NCI-H187 treated with DMSO at 0.1 percent for 48 hours (cell line): ENCODE measurements at places on chromosomes 7 and 10.

DNA sequence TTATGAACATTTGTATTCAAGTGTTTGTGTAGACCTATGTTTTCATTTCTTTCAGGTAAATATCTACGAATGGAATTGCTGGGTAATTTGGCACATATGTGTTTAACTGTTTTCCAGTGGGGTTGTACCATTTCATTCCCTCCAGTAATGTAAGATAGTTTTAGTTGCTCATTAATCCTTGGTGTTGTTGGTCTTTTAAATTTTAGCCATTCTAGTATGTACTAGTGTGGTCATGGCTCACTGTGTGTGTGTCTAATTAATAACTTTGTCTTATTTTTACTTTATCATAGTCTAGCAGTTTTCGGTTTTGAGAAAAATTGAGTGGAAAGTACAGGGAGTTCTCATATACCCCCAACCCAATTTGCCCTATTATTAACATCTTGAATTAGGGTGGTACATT, 278.8 kb downstream of the CAMK1D start:
- DNase-seq = no peak

- DNase-seq = no peak
Measured at GRCh38 chr10:112738606-112739591, 211.1 kb upstream of the TCF7L2 start.

GRCh38 chr10:74925708-74926107, 99.3 kb downstream of the KAT6B start:
- DNase-seq = no peak

GRCh38 chr7:4951903-4952636, 6.9 kb downstream of the MMD2 start:
- DNase-seq = no peak

- DNase-seq = no peak
Measured at GRCh38 chr10:5694573-5694972, 9.9 kb downstream of the TASOR2 start.

DNA sequence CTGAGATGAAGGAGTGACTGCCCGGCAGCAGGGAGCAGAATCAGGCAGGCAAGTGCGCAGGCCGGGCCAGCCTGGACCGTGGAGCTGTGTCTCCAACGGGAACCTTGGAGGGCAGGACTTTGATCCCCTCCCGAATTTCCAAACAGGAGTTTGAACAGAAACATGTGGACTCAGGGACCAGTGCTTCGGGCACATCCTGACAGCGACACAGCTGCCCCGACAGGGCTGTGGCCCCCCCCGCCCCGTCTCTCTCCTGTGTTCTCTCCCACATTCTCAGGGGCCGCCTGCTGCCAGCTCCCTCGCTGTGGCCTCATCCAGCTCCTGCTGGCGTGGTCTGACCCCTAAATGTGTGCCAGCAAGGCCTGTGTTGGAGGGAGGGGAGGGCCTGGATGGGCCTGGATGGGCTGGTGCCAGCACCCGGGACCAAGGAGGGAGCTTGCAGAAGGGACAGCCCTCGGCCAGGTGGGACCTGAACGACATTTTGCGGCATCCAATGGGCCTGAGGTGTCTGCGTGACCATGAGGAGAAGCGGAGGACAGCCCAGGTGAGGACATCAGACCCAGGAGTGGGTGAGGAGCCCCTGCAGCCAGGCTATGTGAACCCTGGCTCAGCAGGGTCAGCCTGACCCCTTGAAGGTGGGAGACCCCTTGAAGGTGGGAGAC, 222.9 kb downstream of the DNAJB6 start:
- DNase-seq = no peak

DNA sequence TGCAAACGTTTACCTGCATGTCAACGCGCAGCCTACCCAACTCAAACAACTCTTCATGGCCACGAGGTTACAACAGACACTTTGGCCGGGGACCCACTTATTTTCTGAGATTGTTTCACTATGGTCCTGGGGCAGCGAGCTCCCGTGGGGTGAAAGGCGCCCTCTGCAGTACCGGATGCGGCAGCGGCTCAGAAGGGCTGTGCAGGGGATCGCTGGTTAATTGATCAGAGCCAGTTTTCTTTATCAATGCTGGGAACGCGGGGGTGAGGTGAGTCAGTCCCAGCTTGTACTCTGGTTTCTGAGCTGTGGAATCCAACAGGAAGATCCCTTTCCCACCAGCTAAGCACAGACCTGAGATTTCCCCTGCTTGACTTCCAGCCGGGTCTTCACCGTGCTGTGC, 366.5 kb upstream of the KLF6 start:
- no peak for DNase-seq

DNA sequence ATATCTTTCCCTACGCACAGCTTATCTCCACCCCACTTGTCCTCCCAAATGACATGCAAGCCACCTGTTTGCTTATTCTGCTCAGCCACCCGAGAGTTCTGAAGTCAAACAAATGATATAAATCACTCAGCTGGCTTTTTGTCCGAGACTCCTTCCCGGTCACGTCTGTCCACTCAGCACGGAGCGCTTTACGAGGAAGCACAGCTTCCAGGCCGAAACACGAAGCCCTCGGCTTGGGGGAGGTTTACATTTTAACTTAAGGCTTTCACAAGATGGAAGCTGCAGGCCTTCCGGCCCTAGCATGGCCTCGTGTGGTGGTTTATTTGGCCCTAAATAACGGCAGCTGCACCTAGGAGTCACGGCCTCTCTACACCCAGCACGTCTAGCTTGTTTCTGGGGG, 60.1 kb upstream of the GNA12 start:
- no peak for DNase-seq

DNA sequence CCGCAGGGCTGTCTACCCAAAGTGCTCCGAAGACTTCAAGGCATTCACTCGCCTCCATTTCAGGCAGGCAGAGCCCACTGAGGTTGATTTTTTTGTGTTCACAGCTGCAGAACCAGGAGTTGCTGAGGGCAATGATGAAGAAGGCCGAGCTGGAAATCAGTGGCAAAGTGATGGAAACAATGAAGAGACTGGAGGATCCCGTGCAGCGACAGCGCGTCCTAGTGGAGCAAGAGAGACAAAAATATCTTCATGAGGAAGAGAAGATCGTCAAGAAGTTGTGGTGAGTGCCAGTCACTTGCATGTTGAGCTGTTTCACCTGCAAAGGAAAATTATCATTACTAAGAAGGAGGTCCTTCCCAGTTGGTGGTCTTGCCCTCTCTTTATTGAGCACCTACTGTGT, 210.5 kb downstream of the ARHGAP21 start:
- DNase-seq = no peak

GRCh38 chr10:533186-533585, 156.3 kb downstream of the DIP2C start:
- no peak for DNase-seq

- no peak for DNase-seq
Measured at GRCh38 chr10:104183682-104184081, 48.5 kb downstream of the CFAP43 start.

DNA sequence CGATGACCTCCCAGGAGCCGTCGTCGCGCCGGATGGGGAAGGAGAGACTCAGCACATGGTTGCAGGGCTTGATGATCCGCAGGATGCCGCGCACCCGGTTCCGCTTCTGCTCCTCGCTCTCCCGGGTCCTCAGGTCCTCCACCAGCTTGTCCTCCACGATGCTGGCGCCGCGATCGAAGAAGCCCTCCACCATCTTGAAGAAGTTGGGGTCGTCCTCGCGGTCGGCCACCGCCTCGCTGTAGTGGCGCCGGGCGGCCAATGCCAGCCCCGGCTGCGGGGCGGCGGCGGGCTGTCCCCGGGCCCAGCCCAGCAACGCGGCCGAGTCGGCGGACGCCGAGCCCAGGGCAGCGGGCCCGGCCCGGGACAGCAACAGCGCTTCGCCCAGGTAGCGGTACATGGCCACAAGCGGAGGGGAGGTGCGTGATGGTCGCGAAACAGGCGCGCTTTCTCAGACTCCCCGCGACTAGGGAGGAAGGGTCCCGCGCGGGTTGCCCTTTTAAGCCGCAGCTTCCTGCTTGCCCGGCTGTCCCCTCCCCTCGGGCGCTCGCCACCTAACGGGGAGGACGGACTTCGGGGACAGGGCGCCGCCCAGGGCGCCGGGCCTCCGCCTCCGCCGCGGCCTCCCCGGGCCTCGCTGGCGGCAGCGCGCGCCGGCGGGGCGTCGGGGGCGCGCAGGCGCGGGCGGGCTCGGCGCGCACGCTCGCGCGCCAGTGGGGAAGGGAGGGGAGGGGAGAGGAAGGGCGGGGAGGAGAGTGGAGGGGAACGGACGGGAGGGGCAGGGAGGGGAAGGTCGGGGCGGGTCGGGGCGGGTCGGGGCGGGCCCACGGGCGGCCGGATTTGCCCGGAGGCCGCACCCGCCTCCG, at the start of the genes GLUD1 and SHLD2:
GLUD1 (minus strand) TSS at position 471 of the 863 bp plus-strand sequence; CDS start at position 397, 74 bp downstream.
SHLD2 (plus strand) TSS at position 834 of the 863 bp plus-strand sequence. CDS start 56,149 bp downstream, outside the sequence.
- DNase-seq = no peak

GRCh38 chr7:37129035-37129425, 319.6 kb downstream of the ELMO1 start:
- DNase-seq = no peak

GRCh38 chr7:139675127-139676125, 102.4 kb downstream of the HIPK2 start:
- no peak for DNase-seq

GRCh38 chr10:105682911-105683310, 1041.8 kb downstream of the SORCS3 start:
- DNase-seq = no peak

DNA sequence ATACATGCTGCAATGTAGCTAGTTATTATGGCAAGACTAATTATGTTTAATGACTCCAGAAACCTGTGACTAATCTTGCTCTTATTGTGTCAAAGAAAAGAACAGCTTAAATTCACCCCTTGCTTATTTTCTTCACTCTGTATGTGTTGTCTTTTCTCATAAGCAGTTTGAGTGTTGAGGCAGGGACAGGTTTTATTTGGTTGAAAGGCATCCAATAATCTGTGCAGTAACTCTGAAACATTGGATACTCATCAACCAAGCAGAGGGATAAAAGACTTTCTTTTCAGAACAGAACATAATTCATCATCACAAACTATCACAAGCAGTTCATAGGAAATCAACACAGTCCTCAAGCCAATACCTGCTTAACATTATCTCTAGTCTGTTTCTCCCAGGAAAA, 797.6 kb upstream of the MBL2 start:
- no peak for DNase-seq

GRCh38 chr10:93757136-93757535, 600 bp upstream of the LGI1 start:
- DNase-seq = no peak

DNA sequence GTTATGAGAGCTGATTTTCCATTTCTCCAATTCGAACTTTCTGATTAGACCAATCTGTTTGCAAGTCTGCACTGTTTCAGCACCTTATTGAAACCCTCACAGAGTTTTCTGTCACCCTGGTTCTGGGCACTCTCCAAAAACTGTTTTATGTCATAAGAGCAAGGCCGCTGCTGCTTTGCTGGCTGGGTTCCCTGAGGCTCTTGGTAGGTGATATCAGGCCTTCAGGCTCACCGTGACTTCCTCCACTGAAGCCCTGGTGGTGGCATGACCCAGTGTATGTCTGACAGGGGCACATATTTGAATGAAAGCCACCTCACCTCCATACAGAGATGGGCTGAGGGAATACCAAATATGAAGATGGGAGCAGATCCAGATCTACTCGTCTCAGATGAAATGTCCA, 8.3 kb downstream of the RABGEF1 start:
- DNase-seq = no peak

GRCh38 chr10:96996275-96996965, 164.3 kb downstream of the LCOR start:
- no peak for DNase-seq

DNA sequence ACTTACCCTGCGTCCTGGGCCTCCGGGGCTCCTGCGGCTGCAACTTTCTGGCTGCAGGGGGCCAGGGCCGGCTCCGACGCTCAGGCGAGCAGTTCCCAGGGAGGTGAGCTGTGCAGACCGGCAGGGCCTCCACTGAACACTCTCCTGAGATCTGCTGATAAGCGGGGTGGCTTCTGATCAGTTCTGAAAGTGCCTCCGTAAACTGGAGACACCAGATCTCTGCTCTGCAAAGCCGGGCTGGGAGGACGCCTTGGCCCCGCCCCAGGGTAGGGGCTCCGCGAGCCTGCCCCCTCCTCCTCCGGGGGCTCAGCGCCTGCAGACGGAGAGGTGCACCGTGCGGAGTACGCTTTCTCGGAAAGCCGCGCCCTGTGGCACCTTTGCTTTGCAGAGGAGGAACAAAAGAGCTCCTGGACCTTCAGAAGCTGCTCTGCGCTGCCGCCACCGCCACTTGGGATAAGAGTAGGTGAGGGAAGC, 141.3 kb upstream of the VKORC1L1 start:
- no peak for DNase-seq

GRCh38 chr7:138163800-138164199, 87.5 kb downstream of the AKR1D1 start:
- no peak for DNase-seq

GRCh38 chr10:34137955-34138354, 677.1 kb downstream of the PARD3 start:
- no peak for DNase-seq

- DNase-seq = no peak
Measured at GRCh38 chr7:33193308-33193864, 64.0 kb downstream of the BBS9 start.

GRCh38 chr7:35697414-35698175, 2.7 kb upstream of the HERPUD2 start:
- no peak for DNase-seq

- peak; percentile 62 for DNase-seq
Measured at GRCh38 chr10:77160679-77161078, 476.9 kb downstream of the KCNMA1 start.

- DNase-seq = no peak
Measured at GRCh38 chr10:22185586-22185985, 32.2 kb downstream of the EBLN1 start.

GRCh38 chr7:113209449-113210203, 91.3 kb upstream of the SMIM30 start:
- DNase-seq = no peak

GRCh38 chr7:101832685-101833375, 15.4 kb downstream of the CUX1 start:
- no peak for DNase-seq

- DNase-seq = no peak
Measured at GRCh38 chr7:155344270-155344617, 46.6 kb downstream of the INSIG1 start.

- DNase-seq = no peak
Measured at GRCh38 chr7:45726883-45727282, 146.0 kb downstream of the CCDC201 start.

DNA sequence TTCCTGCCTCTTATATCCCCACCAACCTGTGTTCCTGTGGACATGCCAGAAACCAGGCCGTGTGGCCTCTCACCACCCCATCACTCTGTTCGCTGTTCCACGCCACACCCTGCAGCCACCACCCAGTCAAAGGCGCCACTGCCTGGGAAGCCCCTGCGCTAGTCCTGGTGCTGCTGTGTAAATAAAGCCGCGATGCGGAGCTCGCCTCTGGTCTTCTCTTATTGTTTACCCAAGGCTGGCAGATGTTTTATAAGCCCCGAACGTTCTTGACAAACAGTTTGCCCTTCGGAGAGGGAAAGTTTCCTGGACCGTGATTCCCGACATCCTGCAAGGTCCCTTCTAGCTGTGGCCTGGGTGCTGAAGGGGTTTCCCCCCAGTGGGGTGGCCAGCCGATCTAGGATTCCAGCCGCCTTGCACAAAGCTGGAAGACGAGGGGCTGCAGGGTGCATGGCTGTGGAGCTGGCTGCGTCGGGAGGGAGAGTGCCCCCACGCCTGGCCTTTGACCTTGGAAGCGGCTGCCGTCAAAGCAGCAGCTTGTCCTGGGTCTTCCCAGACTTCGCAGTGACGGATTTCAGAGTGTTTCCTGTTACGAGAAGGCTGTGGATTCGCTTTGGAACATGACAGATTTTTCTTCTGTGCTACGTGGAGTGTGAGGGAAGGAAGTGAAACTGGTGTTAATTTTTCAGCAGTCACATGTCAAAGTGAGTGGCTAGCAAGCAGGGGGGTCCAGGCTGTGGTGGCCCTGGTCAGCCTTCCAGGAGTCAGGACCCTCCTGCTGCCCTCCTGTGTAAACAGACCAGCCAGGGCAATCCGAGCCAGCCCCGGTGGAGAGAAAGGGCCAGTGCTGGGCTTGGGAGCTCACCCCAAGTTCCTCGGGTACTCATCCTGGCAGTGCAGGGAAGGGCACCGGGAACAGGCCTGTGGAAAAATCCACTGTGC, 61.6 kb downstream of the LHPP start:
- DNase-seq = peak; percentile 11
